ENCODE measurements at places on chromosomes 5 and 9. TPM values are rescaled to one million over a fixed set of nuclear protein-coding genes. Genes with fewer than 3 reads are reported as not detected.

Gene B4GALT1
- polyA plus RNA-seq: 9.7 TPM

Gene TMEM215
- polyA plus RNA-seq: not detected

Gene SEMA5A
- polyA plus RNA-seq: 0.91 TPM

Gene CFAP157
- 2.1 TPM for polyA plus RNA-seq

Gene OR13F1
- polyA plus RNA-seq: not detected

Gene ACSL6
- 0.99 TPM for polyA plus RNA-seq

Gene PTGDS
- 49.1 TPM for polyA plus RNA-seq

Gene PCDHAC1
- polyA plus RNA-seq: 0.34 TPM

Gene OLFML2A
- 0.95 TPM for polyA plus RNA-seq

Gene SPOCK1
- 2.5 TPM for polyA plus RNA-seq

- no peak for DNase-seq
Observed at GRCh38 chr5:138937392-138938387, 62.6 kb upstream of the LRRTM2 start.

GRCh38 chr5:79002374-79002773 is 17.3 kb upstream of the ARSB start:
- DNase-seq: no peak

DNA sequence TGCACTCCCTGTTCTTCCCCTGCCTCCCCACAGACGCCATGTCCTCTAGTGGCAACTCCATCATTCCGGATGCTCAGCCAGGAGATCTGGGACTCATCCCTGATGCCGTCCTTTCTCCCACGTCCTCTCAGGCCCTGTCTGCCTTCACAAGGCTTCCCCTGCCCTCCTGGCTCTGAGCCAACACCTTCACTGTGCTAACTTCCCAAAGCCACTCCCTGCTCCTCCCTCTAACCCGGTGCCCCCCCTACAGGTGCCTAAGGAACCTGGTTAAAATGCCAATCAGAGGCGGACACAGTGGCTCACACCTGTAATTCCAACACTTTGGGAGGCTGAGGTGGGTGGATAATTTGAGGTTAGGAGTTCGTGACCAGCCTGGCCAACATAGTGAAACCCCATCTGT is 67.6 kb downstream of the LMX1B start:
- DNase-seq: no peak

DNA sequence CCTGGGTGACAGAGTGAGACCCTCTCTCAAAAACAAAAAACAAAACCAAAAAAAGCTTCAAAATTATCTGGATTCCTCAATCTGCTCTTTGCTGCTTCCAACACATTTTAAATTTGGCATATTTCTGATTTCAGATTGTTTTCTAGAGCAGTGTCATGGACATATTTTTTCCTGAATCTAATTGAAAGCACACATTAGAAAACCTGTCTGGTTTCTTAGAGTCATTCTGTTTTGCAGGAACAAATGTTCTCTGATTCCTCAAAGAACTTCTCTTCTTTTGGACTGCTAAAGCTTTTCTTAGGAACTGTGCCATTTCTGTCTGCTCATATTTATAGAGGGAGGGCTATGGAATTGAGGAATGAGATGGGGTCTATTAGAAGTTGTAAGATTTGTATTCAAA is 81.6 kb downstream of the RAI14 start:
- no peak for DNase-seq

- DNase-seq: no peak
Observed at GRCh38 chr9:84068872-84069271, 88.3 kb downstream of the RMI1 start.

- no peak for DNase-seq
Observed at GRCh38 chr5:13944560-13945199, at the start of gene DNAH5. TSS of gene DNAH5 (minus strand) at chr5:13944688. CDS start at chr5:13944438, 250 bp downstream.

DNA sequence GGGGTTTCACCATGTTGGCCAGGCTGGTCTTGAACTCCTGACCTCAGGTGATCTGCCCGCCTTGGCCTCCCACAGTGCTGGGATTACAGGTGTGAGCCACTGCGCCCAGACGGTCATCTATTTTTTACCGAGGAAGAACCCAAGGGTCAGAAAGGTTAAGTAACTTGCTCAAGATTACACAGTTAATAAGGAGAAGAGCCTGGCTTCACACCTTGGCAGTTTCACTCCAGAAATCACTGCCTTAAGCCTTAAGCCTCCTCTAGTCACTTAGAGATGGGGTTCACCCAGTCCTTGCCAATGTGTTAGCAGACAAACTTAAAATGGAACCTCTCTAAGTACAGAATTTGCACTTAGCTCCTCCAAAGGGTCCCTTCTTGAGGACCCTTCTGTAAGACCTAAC is 116.3 kb downstream of the PTTG1 start:
- no peak for DNase-seq

GRCh38 chr5:30749971-30750370 is 443.5 kb upstream of the CDH6 start:
- DNase-seq: no peak

- DNase-seq: no peak
Observed at GRCh38 chr5:135154197-135154596, 120.2 kb upstream of the PITX1 start.

- DNase-seq: no peak
Observed at GRCh38 chr5:158786390-158786789, 313.3 kb downstream of the EBF1 start.

DNA sequence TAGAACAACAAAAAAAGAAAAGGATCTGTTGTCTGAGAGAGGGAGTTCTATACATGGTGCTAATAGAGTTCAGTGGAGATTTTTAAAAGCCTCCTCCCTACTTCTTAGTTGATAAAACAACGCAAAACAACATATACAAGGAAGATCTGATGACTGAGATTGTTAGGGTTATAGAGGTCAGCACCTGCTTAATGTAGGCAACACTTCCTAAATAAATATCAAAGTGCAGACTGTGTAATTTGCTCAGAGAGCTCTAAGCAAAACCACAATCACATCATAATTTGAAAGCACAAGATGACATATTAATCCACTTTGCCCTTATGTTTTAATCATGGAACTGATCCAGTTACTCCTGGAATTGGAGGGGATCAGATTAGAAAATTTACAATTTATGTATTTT is 474.5 kb downstream of the PRR16 start:
- no peak for DNase-seq

- DNase-seq: no peak
Observed at GRCh38 chr5:104891596-104891995, 1329.0 kb upstream of the NUDT12 start.

- DNase-seq: peak; percentile 79
Observed at GRCh38 chr9:91037511-91038482, 236.2 kb downstream of the SYK start.

DNA sequence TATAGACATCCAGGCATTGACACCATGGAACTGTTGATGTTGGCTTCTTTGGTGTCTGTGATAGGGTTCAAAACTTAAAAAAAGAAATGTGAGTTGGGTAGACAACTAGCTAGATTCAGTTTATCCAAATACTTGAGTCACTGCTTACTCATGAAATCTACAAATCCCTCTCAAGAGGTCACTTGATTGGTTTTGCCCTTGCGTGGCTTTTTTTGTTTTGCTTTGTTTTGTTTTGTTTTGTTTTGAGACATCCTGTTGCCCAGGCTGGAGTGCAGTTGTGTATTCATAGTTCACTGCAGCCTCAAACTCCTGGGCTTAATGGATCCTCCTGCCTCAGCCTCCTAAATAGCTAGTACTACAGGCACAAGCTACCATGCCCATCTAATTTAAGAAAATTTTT is 10.5 kb upstream of the ENTREP1 start:
- DNase-seq: no peak

DNA sequence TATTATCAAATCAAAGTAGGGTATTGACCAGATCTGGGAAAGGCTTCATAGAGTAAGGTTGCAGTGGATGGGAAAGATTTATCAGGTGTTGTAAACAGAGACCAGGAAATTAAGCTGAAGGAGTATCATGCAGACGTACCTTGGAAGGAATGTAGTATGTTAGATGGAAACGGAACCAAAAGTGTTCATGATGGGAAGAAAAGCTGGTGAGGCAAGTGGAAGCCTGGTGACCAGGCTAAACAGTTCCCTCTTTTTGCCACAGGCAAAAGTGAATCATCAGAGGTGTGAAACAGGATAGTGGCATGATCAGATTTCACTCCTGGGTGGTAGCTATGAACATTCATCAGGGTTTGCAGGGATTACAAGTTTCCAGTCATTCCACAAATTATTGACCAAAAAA is 780.1 kb upstream of the DMAC1 start:
- no peak for DNase-seq

- DNase-seq: no peak
Observed at GRCh38 chr9:123568691-123569688, 213.0 kb downstream of the CRB2 start.

- no peak for DNase-seq
Observed at GRCh38 chr9:117273612-117274011, 141.2 kb downstream of the ASTN2 start.

DNA sequence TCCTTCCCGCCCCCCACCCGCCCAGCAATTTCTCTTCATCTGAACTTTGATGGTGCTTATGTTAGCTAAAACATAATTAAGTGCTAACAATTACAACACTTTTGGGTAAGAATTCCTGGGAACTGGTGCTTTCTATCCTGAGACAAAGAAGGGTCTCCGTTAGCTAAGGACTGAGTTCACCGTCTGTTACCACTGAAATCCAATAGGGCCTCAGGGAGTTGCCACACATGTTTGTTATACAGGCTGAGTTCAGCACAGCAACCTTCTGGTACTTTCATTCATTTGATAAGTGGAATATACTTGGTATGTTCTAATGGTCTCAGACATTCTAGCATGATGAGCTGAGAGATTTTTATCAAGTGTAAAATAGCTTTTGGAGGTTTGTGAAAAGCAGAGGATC is 437.9 kb downstream of the EFNA5 start:
- DNase-seq: no peak

DNA sequence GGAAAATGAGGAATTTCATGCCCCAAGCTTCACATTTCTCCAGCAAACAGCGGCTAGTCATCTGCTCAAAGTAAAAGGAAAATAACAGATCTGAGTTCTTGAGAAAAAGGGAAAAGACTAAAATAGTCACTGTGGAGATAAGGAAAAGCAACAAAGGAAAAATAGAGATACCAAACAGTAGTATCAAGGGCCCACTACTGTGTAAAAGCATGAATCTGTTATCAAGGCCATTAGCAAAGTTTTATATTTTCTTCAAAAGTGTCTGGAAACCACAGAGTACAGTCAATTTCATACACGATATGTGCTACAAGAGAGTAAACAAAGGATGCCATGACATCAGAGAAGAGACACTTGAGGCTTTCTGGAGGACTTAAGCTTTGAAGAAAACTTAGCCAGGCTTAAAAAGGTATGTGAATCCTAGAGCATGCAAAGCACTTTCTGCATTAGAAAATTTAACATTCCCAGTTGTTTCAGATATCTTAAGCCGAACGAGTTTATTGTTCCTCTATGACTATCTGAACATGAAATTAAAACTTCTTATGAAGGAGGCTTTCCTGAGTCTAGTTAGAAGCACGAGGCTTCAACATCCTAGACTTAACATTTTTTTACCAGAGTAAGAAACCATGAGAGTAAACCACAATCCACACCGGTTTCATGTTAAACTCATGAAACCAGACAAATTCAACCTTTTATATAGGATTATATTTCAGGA is 1.2 kb downstream of the TTC33 start:
- DNase-seq: no peak

DNA sequence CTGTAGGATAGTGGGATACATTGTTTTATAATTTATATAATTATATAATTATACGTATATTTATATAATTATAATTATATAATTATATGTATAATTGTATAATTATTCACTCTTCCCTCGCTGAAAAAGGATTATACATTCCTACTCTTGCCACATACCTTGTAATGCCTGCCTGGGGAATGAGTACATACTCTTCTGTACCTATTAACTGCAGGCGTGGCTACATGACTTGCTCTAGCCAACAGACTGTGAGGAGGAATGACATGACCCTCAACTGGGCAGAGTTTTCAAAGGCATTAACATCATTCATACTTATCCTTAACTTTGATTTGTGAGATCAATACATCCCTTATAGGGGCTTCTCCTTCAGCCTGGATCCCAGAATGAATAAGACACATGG is 19.1 kb downstream of the ERMP1 start:
- no peak for DNase-seq

GRCh38 chr5:143610946-143611345 is 201.0 kb upstream of the HMHB1 start:
- no peak for DNase-seq

DNA sequence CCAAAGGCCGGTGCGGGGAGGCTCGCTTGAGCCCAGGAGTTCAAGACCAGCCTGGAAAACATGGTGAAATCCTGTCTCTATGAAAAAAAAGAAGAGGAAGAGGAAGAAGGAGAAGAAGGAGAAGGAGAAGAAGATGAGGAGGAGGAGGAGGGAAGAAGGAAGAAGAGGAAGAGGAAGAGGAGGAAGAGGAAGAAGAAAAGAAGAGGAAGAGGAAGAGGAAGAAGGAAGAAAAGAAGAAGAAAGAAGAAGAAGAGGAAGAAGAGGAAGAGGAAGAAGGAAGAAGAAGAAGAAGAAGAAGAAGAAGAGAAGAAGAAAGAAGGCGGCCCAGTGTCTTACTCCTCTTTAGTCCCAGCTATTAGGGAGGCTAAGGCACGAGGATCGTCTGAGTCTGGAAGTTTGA is 44.8 kb upstream of the XPA start:
- no peak for DNase-seq

DNA sequence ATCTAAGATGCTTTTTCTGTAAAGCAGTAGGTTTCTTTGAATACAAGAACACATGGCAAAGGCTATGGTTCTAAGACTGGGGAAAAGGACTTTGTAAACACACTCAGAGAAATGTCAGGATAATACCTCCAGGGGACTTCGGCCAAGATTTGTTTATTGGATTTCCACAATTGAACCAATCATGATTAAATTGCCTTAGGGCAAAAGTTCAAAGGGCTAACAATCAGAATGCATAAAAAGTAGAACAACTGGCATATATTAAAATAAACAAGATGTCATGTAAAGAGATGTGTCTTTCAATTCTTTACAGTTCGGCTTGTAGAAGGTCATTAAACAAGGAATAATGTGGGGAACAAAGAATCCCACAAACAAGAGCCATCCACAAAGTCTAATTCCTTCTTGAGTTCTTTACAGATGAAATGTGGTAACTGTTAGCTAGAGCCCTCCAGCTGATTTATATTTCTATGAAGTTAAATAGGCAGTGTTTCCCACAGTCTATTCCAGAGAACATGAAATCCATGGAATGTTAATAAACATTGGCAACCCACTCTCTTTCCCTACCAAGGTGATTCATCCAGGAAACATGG is 565.5 kb downstream of the ZNF608 start:
- DNase-seq: no peak

- DNase-seq: no peak
Observed at GRCh38 chr9:68961587-68961986, 52.3 kb downstream of the PRKACG start.

GRCh38 chr9:77595426-77596095 is 52.6 kb downstream of the GNA14 start:
- no peak for DNase-seq

- peak; percentile 52 for DNase-seq
Observed at GRCh38 chr9:19493174-19493811, 84.5 kb downstream of the ACER2 start.

Data from pancreas (tissue), 10 donors.